Stimulated activated CD8-positive, alpha-beta memory T cell treated with anti-CD3 and anti-CD28 coated beads, Interleukin-7, amount 100 ng/mL, for 4 hours (primary cell): ENCODE measurements at places on chromosomes 4 and X.
A peak's percentile ranks its signal among the peaks of the same experiment; 100 is the strongest.

GRCh38 chrX:54786967-54787366 lies 11.1 kb downstream of the ITIH6 start:
- DNase-seq: peak; percentile 5

DNA sequence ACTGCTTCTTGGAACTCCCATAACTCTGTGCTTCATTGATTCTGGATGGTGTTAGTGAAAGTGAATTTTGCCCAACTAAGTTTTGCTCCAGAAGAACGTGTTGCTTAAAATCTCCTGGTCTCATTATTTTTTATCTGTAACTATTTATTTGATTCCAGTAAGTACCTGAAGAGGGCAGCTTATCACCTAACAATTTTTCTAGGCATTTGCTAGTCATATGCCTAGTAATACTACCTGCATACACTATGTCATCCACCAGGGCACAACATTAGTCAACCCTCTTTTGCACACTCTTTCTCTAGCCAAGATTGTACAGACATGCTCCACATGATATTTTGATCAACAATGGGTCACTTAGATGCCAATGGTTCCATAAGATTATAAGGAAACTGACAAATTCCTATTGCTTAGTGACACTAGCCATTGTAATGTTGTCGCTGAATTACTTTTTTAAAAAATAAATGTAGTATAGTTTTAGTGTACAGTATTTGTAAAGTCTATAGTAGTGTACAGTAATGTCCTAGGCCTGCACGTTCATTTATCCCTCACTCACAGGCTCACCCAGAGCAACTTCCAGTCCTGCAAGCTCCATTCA lies 499.9 kb upstream of the AADAT start:
- no peak for DNase-seq

- no peak for DNase-seq
These were observed 181.7 kb downstream of the ADGRA3 start for GRCh38 chr4:22334155-22334554.

GRCh38 chrX:18353931-18354368 lies 538 bp downstream of the SCML2 start:
- DNase-seq: no peak

GRCh38 chrX:69238887-69239231 lies 73.6 kb upstream of the PJA1 start:
- no peak for DNase-seq

- no peak for DNase-seq
These were observed 177.6 kb downstream of the IQCM start for GRCh38 chr4:149638073-149638472.

GRCh38 chr4:148934926-148935578 lies 492.8 kb upstream of the NR3C2 start:
- no peak for DNase-seq

GRCh38 chr4:100100985-100101384 lies 89.3 kb downstream of the DDIT4L start:
- DNase-seq: no peak
